ENCODE measurements at places on chromosomes 3 and 15. TPM values are rescaled to one million over a fixed set of nuclear protein-coding genes. Genes with fewer than 3 reads are reported as not detected.

DNA sequence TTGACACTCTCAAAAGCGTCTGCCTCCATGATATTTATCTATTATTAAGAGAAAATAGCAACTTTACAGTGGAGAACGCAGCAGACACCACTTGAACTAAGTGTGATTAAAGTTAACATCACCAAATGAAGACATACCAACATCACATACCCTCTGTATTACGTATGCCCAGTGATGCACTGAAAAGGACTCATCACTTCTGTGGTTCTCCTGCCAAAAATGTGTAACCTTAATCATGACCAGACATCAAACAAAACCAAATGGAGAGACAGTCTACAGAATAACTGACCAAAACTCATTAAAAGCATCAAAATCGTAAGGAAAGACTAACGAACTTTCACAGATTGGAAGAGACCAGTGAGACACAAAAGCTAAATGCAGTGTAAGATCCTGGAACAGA is 103.2 kb downstream of the PPP2R3A start:
- no peak overlapping the region for H3K27ac ChIP-seq
- no peaks in the 10 kb centered on the region for H3K4me1 ChIP-seq
- H3K27me3 ChIP-seq, result no peaks in the 10 kb centered on the region
- H3K36me3 ChIP-seq, result no peaks in the 10 kb centered on the region
- no peak for DNase-seq

- H3K4me3 ChIP-seq, result no peak overlapping the region
- H3K36me3 ChIP-seq, result no peaks in the 10 kb centered on the region
- H3K4me1 ChIP-seq, result no peaks in the 10 kb centered on the region
- H3K27me3 ChIP-seq, result no peaks in the 10 kb centered on the region
- no peak for DNase-seq
Measured at GRCh38 chr15:72034859-72035650, 82.9 kb downstream of the MYO9A start.

- no peaks in the 10 kb centered on the region for H3K27me3 ChIP-seq
- no peak overlapping the region for H3K27ac ChIP-seq
- H3K4me1 ChIP-seq, result no peaks in the 10 kb centered on the region
- H3K4me3 ChIP-seq, result no peak overlapping the region
- H3K36me3 ChIP-seq, result no peaks in the 10 kb centered on the region
Measured at GRCh38 chr3:107945417-107946094, 145.3 kb downstream of the CD47 start.

- H3K27me3 ChIP-seq, result no peaks in the 10 kb centered on the region
- H3K36me3 ChIP-seq, result no peaks in the 10 kb centered on the region
- no peak overlapping the region for H3K27ac ChIP-seq
- peaks cover 13% of the 10 kb centered on the region for H3K4me1 ChIP-seq
- no peak overlapping the region for H3K4me3 ChIP-seq
Measured at GRCh38 chr3:71122641-71123040, 460.9 kb downstream of the FOXP1 start.

GRCh38 chr15:59364248-59364647 is 8.4 kb downstream of the MYO1E start:
- no peak for DNase-seq
- H3K27ac ChIP-seq, result no peak overlapping the region
- H3K27me3 ChIP-seq, result no peaks in the 10 kb centered on the region

Gene PTH1R
- total RNA-seq, result 0.69 TPM

- no peaks in the 10 kb centered on the region for H3K27me3 ChIP-seq
- H3K27ac ChIP-seq, result no peak overlapping the region
- no peaks in the 10 kb centered on the region for H3K4me1 ChIP-seq
- H3K4me3 ChIP-seq, result no peak overlapping the region
- no peak for DNase-seq
Measured at GRCh38 chr3:43018246-43018645, 39.1 kb downstream of the GASK1A start.

- H3K36me3 ChIP-seq, result no peaks in the 10 kb centered on the region
- no peaks in the 10 kb centered on the region for H3K4me1 ChIP-seq
- H3K4me3 ChIP-seq, result no peak overlapping the region
- no peaks in the 10 kb centered on the region for H3K27me3 ChIP-seq
- DNase-seq, result no peak
Measured at GRCh38 chr3:197268294-197268693, 30.1 kb downstream of the DLG1 start.

Gene CACNA2D2
- total RNA-seq, result 3.3 TPM

Gene CLDN1
- 2.4 TPM for total RNA-seq

- no peak for DNase-seq
- H3K27ac ChIP-seq, result no peak overlapping the region
- H3K27me3 ChIP-seq, result no peaks in the 10 kb centered on the region
- no peaks in the 10 kb centered on the region for H3K36me3 ChIP-seq
- no peak overlapping the region for H3K4me3 ChIP-seq
Measured at GRCh38 chr3:3366386-3366785, 186.9 kb upstream of the CRBN start.

DNA sequence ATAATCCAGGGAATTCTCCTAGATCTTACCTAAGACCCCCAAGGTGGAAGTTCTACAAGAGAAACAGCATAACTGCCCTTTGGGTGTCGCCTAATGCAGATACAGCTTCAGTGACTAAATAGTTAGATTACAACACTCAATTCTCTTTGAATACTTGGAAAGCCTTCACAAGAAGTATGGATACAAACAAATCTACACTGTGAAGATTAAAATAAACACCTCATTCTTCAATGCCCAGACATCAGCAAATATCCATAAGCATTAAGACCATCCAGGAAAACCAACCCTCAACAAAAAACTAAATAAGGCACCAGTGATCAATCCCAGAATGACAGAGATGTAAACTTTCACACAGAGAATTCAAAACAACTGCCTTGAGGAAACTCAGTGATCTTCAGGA is 963.2 kb downstream of the PLOD2 start:
- H3K27ac ChIP-seq, result no peak overlapping the region
- H3K4me3 ChIP-seq, result no peak overlapping the region
- no peak for DNase-seq
- H3K27me3 ChIP-seq, result no peaks in the 10 kb centered on the region

GRCh38 chr3:139797724-139798343 is 120.1 kb upstream of the NMNAT3 start:
- no peak overlapping the region for H3K4me3 ChIP-seq
- H3K4me1 ChIP-seq, result no peaks in the 10 kb centered on the region
- H3K27me3 ChIP-seq, result no peaks in the 10 kb centered on the region
- no peak overlapping the region for H3K27ac ChIP-seq
- DNase-seq, result peak; percentile 20

DNA sequence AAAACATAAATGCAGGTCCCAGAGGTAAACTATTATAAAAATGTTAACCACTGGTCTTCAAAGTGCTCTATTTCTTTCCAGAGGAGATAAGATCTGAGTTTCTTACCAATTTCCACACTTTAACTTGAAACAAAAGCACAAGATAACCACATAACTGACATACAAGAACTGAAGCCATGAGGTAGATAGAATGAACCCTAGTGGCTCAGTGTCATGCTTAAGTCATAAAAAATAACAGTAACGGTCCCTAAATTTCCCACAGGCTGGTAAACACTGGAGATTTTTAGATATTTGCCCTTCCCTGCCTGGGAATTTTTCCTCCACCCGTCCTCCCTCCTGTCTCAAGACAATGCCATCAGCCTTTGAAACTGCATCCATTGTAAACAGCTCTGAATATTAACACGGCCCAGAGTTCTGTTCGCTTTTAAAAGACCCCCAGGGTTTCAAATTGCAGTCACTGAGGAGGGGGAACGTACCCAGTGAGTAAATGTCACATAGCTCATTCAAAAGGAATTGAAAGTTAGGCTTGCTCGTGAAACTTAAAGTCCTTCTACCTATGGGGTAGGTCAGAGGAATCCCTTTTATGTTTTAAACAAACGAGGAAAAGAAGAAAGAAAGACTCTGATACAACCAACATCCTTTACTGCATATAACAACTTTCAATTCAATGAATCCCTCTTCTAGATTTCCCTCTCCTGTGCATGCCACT is 5.7 kb downstream of the LRIG1 start:
- no peak overlapping the region for H3K4me3 ChIP-seq
- peak overlapping the region; percentile 13 for H3K27ac ChIP-seq
- no peaks in the 10 kb centered on the region for H3K27me3 ChIP-seq
- H3K36me3 ChIP-seq, result no peaks in the 10 kb centered on the region
- H3K4me1 ChIP-seq, result peaks cover 25% of the 10 kb centered on the region
- DNase-seq, result no peak

Gene COL6A5
- not detected for total RNA-seq

Gene FOXL2NB
- total RNA-seq, result not detected

- no peaks in the 10 kb centered on the region for H3K4me1 ChIP-seq
- no peaks in the 10 kb centered on the region for H3K27me3 ChIP-seq
- H3K36me3 ChIP-seq, result no peaks in the 10 kb centered on the region
- H3K27ac ChIP-seq, result no peak overlapping the region
- DNase-seq, result no peak
Measured at GRCh38 chr3:53709256-53709655, 137.0 kb downstream of the CHDH start.

Gene PFKFB4
- 8.1 TPM for total RNA-seq

DNA sequence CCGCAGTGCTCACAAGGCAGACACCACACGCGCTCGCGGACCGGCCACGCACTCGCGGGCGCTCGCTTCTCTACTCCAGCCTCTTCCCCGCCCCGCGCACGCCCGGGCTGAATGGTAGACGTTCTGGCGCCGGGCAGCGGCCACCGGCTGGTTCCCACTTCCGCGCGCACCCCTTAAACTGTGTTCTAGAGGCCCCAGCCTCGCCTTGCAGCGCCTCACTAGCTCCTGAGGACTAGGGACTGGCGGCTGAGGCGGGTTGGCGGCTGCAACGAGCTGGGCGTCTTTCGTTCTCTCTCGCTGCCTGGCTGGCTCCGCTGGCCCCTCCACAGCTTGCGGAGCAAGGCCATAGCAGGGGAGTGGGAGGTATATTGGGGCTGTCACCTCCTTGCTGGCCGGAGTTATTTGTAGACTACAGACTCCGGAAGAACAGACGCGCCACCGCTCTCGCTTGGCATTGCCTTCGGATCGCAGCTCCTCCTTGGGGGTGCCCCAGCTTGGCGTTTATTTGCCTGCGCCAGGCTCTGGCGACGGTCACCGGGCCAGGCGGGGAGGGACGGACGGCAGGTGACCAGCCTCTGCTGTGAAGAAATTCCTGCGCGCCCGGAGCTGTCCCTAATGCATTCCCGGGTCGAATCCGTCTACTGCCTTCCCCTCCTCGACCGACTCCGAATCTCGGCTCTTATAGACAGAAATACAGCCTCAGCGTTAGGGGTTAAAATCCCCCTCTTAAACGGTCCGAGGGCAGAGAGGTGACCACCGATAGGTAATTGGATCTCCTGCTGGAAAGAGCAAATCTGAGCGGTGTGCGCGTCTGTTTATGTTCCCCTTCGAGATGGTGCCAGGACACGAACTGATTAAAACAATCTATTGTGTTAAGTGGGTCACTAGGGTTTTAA is 1.3 kb downstream of the GREM1 start:
- peak; percentile 26 for DNase-seq
- H3K4me3 ChIP-seq, result peak overlapping the region; percentile 48
- H3K4me1 ChIP-seq, result peaks cover 8% of the 10 kb centered on the region
- H3K36me3 ChIP-seq, result no peaks in the 10 kb centered on the region
- H3K27ac ChIP-seq, result peak overlapping the region; percentile 17

All from colonic mucosa (tissue), 4 donors.